ENCODE measurements at places on chromosomes 7 and 10. TPM values are rescaled to one million over a fixed set of nuclear protein-coding genes. Genes with fewer than 3 reads are reported as not detected.

LRRN3 gene
- 0.15 TPM for total RNA-seq

GDF2 gene
- not detected for total RNA-seq

TYSND1 gene
- 2.4 TPM for total RNA-seq

FBXO24 gene
- total RNA-seq: 0.13 TPM

CAV1 gene
- total RNA-seq: 59.0 TPM

PILRA gene
- total RNA-seq: 2.7 TPM

BEND7 gene
- total RNA-seq: 27.6 TPM

PRLHR gene
- total RNA-seq: not detected

OPN1SW gene
- not detected for total RNA-seq

All from psoas muscle (tissue), 8 donors.